Hepatic stellate cell (primary cell): ENCODE measurements at places on chromosomes 7 and 10.

- no peak for DNase-seq
Observed at GRCh38 chr10:24518411-24518810, 205.3 kb downstream of the ARHGAP21 start.

DNA sequence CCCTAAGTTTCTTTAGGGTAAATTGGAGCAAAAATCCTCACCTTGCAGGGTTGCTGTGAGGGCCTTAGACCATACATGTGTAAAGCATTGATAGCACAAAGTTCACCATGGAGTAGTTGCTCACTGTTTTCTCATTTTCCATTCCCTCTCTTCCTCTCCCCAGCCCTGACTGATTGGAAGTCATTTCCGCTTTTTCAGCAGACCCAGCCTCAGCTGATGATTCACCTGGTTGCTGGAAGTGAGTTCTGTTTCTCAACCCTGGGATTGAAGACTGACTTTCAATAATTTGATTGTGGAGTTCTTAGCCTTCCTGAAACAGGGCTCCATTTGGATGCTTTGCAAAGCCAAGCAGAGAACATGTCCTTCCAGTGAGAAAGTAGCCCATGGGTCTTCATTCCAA, 107.0 kb downstream of the PLXNA4 start:
- no peak for DNase-seq

DNA sequence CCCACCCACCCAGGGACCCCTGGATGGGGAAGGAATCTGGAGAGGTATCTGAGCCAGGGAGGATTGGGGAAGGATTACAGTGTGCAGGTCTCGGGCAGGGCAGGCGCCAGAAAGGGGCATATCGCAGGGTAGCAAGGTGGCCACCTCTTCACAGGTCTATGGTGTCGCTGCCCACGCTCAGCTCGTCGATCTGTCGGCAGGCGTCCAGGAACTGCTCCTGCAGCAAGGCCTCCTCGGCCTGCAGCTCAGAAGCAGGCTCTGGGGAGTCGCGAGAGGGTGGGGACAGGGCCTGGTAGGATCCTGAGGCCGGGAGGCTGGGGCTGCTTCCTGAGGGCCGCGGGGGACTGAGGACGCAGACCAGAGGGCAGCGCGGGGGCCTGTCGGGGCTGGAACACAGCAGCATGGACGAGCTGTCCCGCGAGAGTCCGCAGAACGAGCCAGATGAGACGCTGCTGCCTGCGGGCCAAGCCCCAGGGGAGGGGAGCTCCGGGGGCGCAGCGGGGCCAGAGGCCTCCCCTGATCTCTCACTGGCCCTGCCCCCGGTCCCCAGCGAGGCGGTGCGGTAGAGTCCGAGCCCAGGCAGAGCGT, 7.1 kb upstream of the RBM28 start:
- no peak for DNase-seq

- peak; percentile 0 for DNase-seq
Observed at GRCh38 chr10:53601260-53601875, 828.8 kb upstream of the MBL2 start.

- DNase-seq: no peak
Observed at GRCh38 chr10:98019784-98020183, 10.6 kb downstream of the CRTAC1 start.

- DNase-seq: no peak
Observed at GRCh38 chr7:22884911-22885788, 62.5 kb upstream of the TOMM7 start.

DNA sequence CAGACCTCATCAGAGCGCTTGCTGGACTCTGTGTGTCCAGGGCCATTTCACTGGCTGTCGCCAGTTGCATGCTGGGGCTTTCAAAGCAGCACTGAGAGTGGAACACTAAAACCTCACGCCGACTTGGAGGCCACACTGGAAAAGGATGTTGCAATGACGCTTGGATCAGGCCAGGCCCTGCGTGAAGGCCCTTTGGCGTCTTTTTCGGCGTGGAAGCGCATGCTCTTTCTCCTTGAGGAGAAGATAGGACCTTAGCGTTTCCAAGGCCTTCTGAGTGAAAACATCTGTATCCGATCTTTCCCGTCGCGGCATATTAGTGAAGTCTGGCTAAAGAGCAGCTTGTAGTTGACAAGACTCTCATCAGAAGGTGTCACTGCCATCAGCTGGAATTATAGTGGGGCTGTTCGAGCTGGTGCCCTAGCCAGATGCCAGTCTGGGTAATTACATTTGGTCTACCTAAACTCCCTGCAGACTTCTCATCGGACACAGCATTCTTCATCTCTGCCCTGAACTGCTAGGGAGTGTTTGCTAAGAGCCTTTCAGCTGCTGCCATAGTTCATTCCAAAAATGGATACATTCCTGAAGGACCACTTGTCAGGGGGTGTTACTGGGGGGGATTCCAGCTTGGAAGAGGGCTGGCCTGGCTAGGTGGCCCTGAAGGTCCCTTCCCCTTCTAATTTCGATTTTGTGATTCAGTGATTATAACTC, 167.7 kb upstream of the TCF7L2 start:
- DNase-seq: no peak

GRCh38 chr7:36367561-36368077, 22.0 kb upstream of the ANLN start:
- no peak for DNase-seq

DNA sequence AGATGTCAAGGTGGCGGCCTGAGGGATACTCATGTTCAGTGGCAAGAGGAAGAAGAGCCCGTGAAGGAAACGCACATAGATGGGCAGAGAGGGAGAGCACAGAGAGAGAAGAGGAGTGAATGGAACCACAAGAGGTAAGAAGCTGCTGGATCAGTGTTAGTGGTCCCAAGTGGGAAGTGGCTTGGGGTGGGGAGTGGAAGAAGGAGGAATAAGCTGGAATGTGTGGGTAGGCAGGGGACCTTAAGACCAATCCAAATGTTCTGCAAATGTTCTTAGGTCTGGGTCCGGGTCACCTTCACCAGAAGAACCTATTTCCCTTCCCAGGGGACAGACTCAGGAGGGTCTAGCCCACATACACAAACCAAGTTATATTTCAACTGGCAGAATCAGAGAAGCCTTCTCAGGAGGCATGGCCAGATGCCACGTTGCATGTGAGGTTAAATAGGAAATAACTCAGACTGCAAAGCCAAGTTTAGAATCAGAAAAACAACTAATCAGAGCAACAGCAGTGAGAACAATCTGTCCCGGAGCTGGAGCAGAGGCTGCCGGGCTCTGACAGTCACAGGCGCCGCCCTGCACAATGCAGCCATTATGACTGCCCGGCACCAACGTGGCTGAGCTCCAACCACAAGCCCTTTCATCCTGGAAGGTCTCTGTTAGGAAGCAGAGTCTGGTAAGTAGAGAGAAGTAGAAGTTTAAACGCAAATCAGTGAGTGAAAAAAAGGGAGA, 78.6 kb upstream of the ARMC3 start:
- peak; percentile 14 for DNase-seq

GRCh38 chr7:54940748-54941147, 78.1 kb upstream of the EGFR start:
- DNase-seq: no peak

- DNase-seq: no peak
Observed at GRCh38 chr7:28573059-28573553, 160.8 kb downstream of the CREB5 start.

DNA sequence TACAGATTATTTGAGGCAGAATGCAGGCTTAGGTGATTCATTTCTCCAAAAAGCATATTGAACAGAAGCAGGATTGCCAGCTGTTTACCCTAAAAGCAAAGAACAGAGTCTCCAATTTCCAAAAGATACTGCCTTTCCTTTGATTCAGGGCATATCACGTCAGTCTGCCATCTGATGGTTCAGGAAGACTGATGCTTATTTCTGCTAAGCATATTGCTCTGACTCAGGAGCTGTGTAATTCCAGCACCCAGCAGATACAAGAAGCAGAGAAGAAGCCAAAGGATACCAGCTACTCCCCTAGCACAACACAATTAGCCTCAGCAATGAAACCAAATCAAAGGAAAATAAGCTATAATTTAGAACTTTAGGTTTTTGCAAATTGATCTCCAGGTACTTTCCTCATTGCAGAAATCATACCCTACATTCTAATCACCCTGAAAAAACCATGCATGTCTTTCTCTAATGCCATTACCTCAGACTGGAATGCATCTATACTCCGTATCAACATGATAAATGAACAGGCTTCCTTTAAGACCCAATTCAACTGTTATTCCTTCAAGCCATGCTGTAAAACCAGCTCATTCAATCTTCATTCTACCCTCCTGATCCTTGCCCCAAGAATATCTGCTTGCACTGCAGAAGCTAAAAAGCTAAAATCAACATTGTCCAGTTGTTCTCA, 55.1 kb downstream of the ABI1 start:
- DNase-seq: peak; percentile 15

DNA sequence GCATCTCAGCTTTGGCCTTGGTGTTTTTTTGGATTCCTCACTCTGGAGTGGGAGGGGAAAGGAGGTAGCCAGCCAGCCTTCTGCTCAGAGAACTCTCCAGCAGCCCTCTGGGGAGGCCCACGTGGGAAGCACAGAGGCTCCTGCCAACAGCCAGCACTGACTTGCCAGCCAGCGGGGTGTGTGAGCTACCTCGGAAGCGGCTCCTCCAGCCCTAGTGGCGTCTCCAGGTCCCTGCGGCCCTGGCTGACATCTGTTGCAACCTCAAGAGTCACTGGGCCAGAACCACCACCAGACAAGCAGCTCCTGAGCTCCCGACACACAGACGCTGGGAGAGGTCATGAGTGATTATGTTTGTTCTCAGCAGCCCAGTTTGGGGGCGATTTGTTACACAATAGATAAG, 180.2 kb upstream of the FZD8 start:
- DNase-seq: peak; percentile 34
